ENCODE measurements at places on chromosomes 13 and 19. TPM values are rescaled to one million over a fixed set of nuclear protein-coding genes. Genes with fewer than 3 reads are reported as not detected.

DNA sequence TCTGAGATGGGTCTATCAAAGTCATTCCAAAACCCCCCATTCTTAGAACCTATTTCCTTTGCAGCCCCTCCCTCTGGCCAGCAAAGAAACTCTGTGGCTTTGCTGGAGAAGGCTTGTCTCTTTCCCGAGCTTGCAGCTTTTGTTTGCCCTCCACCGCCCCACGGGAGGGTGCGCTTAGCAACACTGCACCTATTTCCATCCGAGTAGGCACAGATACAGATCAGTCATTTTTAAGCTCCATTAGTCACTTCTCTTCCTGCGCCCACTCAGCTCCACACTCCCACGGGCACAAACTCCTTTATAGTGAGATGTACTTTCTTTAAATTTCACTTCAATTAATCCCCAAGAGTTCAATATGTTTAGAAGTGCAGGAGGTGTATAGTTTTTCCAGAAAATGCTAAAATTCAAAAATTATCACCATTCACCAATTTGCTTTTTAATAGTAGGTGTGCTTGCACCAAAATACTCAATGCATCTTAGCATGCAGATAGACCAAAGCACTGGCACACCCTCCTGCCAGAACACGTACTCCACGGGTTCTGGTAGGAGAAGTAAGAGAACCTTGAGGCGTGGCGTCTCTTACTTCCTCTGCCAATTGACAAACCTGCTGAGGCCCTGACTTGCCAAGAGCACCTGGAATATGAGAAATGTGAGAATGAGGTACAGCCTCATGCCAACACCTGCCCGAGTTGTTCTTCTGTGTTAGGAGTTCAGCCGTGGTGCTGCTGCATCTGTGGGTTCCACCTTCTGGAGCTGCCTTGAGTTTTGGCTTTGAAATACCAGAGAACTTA lies 183.7 kb downstream of the TEX29 start:
- DNase-seq: no peak

- DNase-seq: no peak
Observed at GRCh38 chr19:16473875-16474392, 2.2 kb upstream of the EPS15L1 start.

DNA sequence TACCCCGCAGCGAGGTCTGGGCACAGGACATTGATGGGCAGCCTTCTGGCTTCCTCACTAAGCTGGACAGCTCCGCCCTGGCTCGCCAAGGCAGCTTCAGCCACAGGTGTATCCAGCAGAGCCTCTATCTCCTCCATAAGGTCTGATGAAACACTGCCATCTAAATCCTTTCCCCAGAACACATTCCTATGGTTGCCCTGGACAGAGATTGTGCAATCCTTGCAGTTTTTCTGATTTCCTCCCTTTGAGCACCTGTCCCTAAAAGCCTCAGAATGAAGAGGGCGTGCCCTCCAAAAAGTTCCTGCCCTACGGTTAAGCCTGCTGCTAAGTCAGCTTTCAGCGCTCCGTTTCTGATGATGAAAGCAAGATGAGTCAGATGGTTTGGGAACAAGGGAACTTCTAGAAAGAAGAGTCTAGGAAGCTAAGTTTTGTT lies 21.0 kb downstream of the CLEC4M start:
- no peak for DNase-seq

DNA sequence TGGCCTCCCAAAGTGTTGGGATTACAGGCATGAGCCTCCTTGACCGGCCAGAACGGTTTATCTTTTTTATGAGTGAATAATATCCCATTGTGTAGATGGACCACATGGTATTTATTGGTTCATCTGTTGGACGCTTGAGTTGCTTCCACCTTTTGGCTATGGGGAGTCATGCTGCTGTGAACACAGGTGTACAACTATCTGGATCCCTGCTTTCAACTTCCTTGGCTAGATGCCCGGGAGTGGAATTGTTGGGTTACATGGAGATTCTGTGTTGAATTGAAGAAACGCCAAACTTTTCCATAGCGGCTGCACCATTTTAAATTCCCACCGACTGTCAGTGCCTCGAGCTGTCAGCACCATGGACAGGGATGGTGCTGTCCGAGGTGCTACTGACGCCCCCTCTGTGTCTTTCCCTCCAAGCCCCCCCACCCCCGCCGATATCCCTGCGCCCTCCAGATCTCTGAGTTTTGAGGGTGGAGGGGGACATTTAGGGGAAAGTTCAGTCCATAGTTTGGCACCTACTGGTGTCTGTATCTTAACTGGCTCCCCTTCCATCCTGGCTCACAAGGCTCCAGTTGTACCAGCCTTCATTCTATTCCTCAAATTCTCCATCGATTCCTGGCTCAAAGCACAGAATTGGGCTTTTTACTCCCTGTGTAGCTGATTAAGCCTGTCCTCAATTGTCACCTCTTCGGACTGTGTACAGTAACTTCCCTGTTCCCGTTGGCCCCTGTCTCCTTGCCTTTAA lies 27.3 kb downstream of the PNPLA6 start:
- DNase-seq: peak; percentile 82

GRCh38 chr19:16684216-16684615 lies 23.3 kb downstream of the TMEM38A start:
- DNase-seq: no peak

DNA sequence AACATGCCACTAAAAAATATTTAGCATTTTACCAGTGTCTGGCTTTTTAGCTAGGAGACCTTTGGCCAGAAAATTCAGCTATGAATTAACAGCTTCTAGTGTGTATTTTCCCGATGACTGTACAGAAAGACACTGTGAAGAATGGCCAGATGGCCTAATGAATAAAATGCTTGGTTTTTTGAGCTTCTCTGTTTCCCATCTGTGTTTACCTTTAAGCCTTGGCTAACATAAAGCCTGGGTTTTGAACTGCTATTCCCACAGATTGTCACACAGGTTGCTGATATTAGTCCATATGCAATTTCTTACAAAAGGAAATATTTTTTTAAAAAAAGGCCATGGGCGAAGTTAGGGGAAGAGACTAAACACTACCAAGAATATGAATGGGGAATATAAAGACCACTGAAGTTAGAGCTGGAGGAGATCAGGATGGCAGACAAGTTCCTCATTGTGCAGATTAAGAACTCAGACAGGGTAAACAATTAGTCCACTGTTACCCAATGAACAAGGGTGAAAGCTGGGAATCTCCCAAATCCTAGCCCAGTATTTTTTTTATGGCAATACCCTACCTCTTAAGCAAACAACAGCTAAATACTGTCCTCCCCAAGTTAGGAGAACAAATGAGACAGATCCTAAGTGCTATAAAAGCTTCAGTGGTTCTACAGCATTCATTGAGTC lies 95.1 kb downstream of the DCT start:
- no peak for DNase-seq

DNA sequence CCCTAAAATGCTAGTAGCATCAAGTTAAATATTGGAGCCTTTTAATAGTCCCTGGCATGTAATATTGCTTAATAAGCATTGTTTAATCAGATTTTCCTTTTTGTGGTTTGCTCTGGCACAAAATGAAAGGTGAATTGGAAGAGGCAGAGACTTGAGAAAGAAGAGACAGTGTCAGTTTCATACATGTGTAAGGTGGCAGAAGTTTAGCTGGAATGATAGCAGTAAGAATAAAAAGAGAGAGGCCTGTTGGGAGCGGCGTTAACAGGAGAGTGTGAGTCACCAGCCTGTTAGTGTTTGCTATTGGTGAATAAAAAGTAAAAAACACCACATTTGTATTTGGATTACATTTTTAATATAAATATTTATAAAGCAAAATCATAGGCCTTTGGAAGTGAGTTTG lies 145.3 kb downstream of the PDS5B start:
- no peak for DNase-seq

GRCh38 chr13:111620586-111620985 lies 300.1 kb downstream of the TEX29 start:
- DNase-seq: no peak

DNA sequence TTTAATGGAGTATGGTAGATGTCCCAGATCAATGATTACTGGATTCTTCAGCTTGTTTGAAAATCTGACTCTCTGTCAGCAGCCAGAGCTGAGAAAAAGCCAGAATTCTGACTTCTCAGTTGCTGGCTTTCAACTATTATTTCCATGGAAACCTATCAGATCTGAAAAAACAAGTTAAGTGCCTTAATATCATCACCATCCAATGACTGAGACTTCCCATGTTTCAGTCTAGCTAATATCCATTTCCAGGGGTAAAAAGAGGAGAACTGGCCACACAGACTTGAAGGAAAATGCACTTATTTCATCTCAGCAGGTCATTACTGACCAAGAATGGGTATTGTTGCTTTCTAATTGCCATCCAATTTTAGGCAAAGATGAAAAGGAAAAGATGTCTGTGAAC lies 75.2 kb downstream of the TNFSF11 start:
- no peak for DNase-seq

- DNase-seq: no peak
Observed at GRCh38 chr13:39874331-39875053, 219.0 kb downstream of the COG6 start.

- peak; percentile 72 for DNase-seq
Observed at GRCh38 chr19:2724148-2724557, 3.0 kb upstream of the DIRAS1 start.

DNA sequence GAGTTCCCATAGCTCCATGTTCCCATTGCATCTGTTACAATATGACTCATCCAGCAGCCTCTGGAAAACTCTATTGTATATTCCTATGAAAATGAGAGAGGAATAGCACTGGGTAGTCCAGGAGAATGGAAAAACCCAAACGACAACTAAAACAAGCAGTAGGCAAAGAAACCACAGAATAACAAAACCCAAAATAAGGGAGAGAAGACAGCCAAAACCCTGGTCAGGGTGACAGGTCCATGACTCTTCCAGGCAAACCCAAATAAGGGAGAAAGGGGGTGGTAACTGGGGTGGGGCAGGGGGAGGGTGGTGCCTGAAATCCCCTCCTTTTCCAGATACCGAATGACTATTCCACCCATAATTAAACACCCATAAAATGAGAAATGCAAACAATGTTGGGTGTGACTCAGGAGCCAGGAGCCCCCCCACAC lies 4.0 kb upstream of the ZNF8 start:
- DNase-seq: no peak

DNA sequence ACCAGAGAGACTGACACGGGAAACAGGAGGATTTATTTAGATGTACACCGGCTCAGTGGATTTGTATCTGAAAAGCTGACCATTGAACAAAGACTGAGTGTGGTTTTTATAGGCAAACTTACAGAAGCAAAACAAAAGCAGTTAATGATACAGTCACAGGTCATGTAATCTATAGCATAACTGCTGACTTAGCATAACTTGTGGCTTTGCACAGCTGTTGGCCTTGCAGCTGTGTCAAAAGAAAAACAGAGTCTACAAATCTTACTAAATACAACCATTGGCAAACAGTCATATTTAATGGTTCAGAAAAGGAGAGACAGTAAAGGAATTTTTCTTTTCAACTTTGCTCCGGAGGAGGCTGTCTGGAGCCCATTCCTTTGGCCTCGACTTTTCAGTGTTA lies 2.3 kb upstream of the ILF3 start:
- DNase-seq: no peak

GRCh38 chr19:46224773-46225172 lies 4.8 kb upstream of the IGFL1 start:
- no peak for DNase-seq

- DNase-seq: no peak
Observed at GRCh38 chr13:33053397-33054066, 37.3 kb downstream of the KL start.

DNA sequence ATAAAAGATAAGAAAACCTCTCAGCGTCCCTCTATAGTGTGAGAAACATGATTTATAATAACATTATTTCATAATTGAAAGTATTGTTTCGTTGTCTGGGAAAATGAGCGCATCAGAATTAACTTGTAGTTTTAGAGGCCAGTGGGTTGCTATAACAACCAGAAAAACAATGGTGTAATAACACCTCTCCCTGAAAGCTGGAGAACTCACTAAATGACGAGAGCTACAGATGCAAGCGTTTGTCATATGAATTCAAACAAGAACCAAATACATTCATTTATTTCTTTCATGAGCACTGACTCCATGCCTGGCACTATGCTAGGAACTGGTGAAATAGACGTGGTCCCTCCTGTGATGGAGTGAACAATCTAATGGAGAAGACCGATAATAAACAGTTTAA lies 16.3 kb downstream of the KBTBD7 start:
- DNase-seq: no peak

- DNase-seq: no peak
Observed at GRCh38 chr19:1409204-1410005, 2.0 kb downstream of the DAZAP1 start.

DNA sequence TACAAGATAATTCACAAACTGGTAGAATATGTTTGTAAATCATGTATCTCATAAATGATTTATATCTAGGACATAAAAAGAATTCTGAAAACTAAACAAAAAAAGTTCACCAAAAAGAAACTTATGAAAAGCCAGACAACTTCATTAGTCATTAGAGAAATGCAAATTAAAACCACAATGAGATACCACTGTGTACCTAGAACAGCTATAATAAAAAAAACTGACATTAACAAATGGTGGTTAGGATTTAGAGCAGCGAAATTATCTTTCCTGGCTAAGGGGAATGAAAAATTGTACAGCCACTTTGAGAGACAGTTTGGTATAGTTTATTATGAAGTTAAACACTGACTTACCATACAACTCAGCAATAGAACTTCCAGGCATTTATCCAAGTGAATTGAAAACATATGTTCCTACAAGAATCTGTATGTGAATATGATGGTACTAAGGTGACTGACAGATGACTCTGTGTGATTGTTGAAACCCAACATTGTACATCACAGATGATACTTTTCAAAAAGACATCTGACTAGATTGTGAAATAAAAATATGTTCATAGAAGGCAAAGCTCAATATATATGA lies 41.8 kb downstream of the UGGT2 start:
- DNase-seq: no peak

DNA sequence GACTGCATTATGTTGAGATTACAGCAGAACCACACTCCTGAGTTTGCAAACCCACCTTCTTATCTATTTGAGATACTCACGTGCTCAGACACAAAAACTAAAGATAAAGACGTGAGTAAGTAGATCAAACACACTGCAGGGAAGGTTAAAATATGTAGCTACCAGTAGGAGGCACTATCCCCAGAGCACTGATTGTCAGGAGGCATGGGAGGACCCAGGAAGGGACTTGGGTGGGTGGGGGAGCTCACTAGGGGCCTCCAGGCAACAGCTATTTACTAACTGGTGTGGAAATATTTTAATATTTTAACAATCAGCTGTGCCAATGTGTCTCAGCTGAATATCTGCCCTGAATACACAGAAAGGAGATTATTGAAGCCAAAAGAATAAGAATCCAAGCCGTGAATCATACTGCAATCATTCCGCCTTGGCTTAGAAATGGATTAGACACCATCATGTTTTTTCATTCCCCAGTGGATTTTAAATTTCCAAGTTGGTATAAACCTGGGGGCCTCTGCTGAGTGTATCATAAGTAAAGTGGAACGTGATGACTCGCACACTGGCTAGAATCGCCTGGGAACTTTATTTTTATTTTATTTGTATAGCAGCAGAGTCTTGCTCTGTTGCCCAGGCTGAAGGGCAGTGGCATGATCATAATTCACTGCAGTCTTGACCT lies 73.2 kb upstream of the CACNA1A start:
- no peak for DNase-seq

SRRM5 gene
- 0.26 TPM for total RNA-seq

HTR2A gene
- 0.04 TPM for total RNA-seq

SPTBN4 gene
- 0.78 TPM for total RNA-seq

CCDC70 gene
- not detected for total RNA-seq

GPR183 gene
- not detected for total RNA-seq

PDCD5 gene
- 73.7 TPM for total RNA-seq

CGB8 gene
- total RNA-seq: not detected

STOML3 gene
- not detected for total RNA-seq

KLHL26 gene
- 7.1 TPM for total RNA-seq

IGFL1 gene
- total RNA-seq: not detected

KCTD12 gene
- total RNA-seq: 3.5 TPM

APOC4 gene
- not detected for total RNA-seq

SEMA6B gene
- total RNA-seq: 43.0 TPM

Data from H7 (cell line).